COR-L47 (cell line): ENCODE measurements at places on chromosomes 11 and 22.
A peak's percentile ranks its signal among the peaks of the same experiment; 100 is the strongest.

DNA sequence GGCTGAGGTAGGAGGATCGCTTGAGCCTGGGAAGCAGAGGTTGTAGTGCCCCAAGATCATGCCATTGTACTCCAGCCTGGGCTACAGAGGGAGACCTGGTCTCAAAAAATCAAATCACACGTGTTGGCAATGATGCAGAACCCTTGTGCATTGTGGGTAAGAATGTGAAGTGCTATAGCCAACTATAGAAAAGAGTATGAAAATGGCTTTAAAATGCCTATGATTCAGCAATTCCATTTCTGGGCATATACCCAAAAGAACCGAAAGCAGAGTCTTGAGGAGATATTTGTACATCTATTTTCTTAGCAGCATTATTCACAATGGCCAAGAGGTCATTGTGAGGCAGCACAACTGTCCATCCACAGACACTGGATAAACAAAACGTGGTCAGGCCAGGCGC is 2.6 kb upstream of the FADS3 start:
- DNase-seq = no peak

GRCh38 chr11:45624095-45624494 is 41.3 kb downstream of the CHST1 start:
- DNase-seq = no peak

GRCh38 chr11:103871923-103872551 is 164.4 kb upstream of the DDI1 start:
- no peak for DNase-seq

GRCh38 chr22:40009951-40010671 is 15.4 kb downstream of the FAM83F start:
- DNase-seq = peak; percentile 77

DNA sequence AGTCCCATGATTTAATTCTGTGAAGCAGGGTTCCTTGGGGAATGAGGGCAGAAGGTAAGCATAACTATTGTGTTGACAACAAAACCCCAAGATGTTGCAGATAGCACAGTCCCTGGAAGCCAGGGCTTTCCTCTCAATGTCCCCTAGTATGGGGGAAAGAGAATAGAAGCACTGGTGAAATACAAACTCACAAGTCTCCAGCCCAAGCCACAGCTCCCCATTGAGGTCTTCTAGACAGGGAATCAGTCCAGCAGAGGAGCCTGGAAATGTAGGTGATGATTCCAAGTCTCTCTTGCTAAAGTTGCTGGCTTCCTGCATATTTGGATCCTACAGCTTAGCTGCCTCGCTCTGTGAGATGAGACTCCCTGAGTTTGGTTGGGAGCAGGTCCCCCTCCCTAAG is 31.7 kb upstream of the DRD2 start:
- no peak for DNase-seq

GRCh38 chr11:128048121-128048520 is 539.2 kb downstream of the ETS1 start:
- no peak for DNase-seq

- DNase-seq = no peak
These were observed 76.0 kb downstream of the UBASH3B start for GRCh38 chr11:122731500-122731913.

DNA sequence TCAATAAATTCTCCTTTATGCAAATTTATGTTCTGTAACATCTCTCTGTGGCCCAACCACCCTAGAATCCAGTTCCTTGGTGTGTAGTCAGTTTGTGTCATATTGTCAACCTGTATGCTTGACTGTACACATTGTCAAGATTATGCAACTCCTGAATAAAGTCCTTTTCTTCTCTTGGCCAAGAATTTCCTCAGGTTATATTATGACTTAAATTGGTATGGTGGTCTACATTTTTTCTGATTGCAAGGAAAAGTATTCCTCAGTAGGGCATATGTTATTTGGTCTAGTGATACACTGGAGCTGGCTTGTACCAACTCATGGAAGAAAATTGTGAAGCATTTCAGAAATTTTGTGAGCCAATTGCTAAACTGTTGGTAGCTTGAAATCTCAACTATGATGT is 482.8 kb upstream of the CHORDC1 start:
- DNase-seq = no peak

GRCh38 chr11:101955278-101955677 is 39.0 kb upstream of the ANGPTL5 start:
- no peak for DNase-seq

DNA sequence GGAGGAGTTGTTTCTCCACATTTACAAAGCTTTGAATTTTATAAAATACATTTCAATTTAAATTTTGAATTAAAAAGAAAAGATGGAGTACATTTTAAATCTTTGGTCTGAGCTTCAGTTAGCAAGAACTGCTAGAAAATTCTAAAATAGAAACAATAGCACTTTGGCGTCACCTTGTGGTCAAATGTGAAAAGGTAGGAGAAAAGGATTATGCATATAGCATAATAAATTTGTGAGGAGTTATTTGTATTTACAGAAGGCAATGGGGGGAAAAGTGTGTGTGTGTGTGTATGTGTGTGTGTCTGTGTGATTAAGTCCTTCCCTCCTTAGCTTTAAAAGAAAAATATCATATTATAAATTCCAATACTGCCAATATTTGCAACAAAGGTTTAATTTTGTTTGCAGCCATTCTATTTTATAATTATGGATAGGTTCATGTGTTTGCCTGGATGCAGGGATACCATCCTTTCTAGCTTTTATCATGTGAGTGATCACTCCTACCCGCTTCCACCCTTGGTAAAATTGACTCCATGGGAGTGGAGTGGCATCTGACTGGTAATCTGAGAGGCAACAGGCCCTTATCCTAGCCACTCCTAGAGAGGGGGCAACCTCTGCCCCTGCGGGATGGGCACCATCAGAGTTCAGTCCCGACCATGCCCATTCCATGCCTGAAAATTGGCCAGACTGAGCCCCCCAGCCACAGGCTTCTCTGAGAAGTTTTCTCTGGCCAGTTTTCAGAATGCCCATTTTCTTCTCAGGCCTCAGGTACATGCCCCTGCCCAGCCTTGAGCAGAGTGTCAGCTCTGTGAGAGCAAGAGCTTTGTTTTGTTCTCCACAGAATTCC is 13.6 kb upstream of the LGR4 start:
- DNase-seq = peak; percentile 32

- no peak for DNase-seq
These were observed 35.8 kb downstream of the OR4C6 start for GRCh38 chr11:55697817-55698216.

GRCh38 chr11:77517226-77517625 is 43.3 kb upstream of the PAK1 start:
- DNase-seq = no peak

- no peak for DNase-seq
These were observed 7.2 kb downstream of the SUN2 start for GRCh38 chr22:38748487-38749136.

GRCh38 chr11:127191689-127192088 is 191.1 kb upstream of the KIRREL3 start:
- no peak for DNase-seq

DNA sequence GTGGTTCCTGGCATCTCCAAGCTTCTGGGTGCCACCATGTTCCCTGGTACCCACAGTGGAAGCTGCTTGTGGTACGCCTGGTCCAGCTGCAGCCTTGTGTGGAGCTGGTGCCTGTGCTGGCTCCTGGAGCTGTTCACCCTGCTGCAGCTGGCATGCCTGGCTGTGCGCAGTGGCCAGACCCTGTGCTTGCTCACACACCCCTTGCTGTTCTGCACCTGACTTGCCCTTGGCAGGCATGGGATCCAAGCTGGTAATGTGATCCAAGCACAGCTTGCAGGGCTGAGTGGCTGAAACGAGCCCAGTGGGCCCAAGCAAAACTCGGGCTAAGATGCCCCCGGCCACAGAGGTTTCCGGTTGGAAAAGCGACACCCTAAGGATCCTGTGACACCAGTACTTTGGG is 104.7 kb upstream of the CLMP start:
- no peak for DNase-seq

DNA sequence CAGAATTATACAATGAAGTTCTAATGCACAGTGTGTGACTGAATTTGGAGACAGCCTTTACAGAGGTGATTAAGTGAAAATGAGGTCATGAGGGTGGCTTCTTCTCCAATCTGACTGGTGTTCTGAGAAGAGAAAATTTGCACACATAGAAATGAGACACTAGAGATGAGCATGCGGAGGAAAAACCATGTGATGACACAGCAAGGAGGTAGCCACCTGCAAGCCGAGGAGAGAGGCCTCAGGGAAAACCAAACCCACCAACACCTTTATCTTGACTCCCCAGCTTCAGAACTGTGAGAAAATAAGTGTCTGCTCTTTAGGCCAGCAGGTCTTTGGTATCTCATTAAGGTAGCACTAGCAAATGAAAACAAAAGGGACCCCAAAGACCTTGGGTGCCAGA is 93.2 kb downstream of the GGTLC2 start:
- no peak for DNase-seq

DNA sequence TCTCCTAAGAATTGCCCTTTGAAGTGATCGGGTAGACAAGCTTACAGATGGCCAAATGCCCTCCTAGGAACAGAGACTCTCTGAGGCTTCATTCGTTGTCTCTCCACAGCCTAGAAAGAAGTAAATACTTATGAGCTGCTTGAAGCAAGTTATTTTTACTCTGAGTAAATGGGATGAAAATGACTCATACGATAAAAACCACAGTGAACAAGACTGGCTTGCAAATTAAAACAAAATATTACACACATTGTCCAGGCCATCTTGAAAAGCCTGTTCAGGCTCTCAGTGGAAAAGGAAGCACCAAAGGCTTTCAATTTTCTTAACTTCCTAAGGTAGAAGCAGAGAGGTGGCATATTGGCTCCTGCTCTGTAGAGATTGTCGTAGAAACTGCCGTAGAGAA is 294.2 kb downstream of the NELL1 start:
- DNase-seq = no peak

DNA sequence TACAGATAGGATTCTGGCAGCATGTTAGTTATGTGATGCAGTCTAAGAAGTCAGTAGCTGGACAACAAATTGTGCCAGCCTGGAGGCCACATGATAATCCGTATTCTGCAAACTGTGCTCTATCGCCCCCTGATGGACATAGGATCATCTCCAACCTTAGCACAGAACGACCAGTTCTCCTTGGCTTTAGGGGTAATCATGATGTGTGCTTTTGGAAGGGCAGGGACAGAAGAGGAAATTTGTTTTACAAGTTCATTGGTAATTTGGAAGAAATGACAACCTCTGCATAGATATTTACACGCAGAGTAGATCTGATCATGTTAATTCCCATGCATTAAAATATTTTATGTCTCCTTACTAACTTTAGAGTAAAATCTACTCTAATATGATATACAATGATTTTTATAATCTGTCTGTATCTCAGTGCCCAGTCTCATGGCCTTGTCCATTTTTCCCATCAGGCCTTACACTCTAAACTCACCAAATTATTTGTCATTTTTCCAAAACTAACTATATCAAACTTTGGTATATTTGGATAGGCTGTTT is 12.1 kb downstream of the OR10D3 start:
- DNase-seq = peak; percentile 71

DNA sequence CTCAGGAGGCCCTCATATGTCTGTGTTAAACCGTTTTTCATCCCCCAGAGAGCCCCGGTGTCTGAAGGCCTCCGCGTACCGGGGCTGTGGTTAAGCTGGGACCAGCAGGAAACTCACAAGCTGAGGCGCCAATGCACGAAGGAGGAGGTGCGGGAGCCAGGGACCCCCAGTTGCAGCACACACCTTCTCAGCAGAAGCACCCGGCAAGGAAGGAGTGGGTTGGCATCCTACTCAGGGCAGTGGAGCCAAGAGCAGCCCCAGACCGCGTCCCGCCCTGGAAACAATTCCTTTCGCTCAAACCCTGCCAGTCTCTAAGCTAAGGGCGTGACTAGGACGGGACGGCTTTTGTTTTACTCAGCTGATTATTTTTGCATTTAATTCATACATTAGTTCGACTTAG is 726.9 kb downstream of the BRD1 start:
- DNase-seq = no peak

GRCh38 chr11:107606141-107606540 is 15.2 kb downstream of the ELMOD1 start:
- no peak for DNase-seq

DNA sequence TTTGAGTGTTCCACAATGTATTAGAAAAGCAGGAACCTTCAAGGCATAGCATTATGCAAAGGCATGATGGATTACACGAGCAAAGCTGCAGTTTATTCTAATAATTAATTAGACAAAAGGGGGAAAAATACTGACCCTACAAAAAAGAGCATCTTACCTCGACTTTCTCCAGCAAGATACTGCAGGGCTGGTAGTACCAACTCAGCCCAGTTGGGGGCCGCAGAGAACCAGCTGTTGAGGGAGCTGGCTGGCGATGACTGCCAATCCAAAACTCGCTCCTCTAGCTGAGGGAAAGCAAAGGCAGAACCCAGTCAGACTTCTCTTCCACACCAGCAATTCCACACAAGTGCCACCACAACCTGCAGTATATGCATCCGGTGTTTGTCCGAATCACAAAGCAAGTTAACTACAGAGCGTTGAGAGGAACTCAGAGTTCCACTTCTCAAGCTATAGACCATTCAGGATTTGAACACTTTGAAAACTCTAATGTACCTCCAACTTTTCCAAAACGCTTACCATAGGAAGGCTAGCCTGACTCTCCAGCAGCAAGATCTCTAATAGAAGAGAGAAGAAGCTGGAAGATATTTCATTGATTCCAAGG is 13.7 kb downstream of the NFRKB start:
- peak; percentile 17 for DNase-seq

- DNase-seq = no peak
These were observed 116.6 kb downstream of the NAV2 start for GRCh38 chr11:19829109-19829837.

DNA sequence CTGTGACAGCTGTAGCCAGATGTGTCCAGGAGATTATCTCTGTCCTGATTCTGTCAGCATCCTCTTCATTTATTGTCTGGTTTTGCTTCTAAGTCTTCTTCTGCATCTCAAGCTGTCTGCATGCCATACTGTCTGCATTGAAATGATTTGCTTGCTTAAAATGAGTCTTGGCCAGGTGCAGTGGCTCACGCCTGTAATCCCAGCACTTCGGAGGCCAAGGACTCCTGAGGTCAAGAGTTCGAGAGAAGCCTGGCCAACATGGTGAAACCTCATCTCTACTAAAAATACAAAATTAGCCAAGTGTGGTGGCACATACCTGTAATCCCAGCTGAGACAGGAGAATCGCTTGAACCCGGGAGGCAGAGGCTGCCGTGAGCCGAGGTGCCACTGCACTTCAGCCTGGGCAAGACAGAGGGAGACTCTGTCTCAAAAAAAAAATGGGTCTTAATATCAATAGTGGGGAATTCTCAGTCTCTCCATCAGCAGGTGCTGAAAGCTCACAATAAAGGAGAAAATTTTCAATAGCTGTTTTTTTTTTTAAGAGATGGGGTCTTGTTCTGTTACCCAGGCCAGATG is 39.2 kb upstream of the AMPD3 start:
- DNase-seq = no peak

DNA sequence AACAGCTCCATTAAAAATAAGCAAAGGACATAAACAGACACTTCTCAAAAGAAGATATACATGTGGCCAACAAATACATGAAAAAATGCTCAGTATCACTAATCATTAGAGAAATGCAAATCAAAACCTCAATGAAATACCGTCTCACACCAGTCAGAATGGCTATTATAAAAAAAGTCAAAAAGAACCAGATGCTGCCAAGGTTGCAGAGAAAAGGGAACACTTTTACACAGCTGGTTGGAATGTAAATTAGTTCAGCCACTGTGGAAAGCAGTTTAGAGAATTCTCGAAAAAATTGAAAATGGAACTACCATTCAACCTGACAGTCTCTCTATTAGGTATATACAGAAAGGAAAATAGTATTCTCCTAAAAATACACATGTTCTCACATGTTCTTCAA is 102.4 kb upstream of the FIBIN start:
- no peak for DNase-seq
